ENCODE measurements at places on chromosomes 11 and 22.

DNA sequence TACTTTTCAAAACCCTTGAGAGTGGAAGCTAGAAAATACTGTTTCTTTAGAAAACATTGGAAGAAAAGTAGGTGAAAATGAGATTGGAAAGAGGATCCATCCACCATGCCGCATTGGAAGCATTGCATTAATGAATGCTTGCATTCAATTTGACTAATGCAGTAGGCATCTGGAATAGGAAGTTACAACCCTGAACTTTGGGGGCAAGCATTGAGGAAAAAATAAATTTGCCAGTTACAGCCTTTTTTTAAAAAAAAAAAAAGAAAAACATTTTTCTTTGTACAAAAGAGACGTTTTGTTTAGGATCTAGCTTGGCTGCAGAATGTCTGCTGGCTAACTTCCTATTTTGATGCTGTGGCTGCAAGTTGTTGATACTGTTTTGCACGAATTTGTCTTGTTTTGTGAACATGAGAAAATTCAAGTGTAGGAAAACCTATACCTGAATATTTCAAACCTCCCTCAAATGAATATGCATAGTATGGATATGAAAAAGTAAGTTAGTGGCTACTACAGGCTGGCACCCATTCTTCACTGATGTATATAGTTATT lies 28.1 kb downstream of the RTN3 start:
- no peak for DNase-seq

DNA sequence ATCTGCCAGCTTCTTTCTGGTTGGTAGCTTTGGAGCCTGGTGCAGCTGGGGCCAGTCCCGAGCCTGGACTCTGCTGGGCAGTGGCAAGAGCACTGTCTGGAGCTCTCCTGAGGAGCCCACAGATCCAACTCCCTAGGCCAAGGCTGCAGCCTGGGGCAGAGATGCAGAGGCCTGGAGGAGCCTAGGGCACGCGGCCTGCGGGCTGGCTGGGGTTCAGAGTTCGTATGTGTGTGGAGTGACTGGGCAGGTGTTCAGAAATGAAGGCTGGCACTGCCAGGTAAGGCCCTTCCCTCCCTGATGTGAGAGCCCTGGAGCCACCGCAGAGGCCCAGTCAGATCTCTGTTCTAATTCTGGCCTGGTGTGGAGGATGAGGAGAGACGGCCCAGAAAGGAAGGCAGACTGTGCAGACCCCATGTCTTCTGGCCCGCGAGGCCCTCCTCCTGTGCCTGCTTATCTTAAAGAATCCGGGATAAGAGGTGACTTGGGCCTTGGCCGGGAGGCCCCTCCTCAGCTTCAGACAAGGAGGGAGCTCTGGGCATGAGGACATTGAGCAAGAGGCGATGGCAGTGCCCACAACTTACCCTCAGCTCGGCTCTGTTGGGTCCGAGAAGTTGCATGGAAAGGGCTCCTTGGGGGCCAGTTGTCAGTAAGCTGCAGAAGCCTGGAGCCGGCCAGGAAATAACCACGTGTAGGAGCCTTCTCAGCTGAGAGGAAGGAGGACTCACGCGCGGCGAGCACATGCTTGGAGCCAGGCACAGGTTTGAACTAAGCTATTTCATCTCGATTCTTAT lies 62.2 kb upstream of the B3GAT1 start:
- no peak for DNase-seq

DNA sequence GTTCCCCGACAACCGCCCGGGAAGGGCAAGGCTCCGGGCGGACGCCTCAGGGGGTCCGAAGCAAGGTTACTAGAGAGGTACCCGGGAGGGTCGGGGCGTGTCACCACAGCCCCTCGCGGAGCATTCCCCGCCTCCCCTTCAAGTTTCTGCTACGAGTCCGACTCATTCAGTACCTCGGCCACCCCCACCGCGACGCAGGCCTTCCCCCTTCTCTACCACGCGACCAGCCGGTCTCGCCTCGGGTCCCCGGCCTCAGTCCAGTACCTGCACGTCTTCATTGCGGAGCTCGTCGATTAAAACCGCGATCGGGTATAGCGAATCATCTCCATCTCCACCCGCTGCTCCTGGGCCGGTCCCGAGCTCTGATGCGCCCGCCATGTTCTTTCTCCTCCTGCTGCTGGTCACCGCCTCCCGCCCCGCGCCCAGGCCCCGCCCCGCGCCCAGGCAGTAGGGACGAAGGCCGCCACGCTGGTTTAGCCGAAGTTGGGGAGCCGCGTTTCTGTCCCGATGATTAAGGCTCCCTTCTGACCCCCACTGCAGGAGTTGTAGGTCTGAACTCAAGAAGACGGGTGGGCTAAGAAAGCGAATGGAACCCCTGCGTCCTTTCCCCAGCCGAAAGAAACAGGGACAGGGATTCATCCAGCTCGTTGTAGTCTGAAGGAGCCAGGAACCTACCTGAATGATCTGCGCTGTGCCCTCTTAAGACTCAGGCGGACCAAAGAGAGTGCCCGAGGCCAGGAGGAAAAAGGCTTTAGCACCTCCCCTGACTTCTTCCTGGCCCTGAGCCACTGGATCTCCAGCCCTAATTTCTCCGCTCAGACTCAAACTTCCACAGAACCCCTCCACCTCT lies at the start of gene PPP2R1B:
PPP2R1B (minus strand) TSS at position 406 of the 850 bp plus-strand sequence; CDS start at position 378, 28 bp downstream.
- peak; percentile 66 for DNase-seq

DNA sequence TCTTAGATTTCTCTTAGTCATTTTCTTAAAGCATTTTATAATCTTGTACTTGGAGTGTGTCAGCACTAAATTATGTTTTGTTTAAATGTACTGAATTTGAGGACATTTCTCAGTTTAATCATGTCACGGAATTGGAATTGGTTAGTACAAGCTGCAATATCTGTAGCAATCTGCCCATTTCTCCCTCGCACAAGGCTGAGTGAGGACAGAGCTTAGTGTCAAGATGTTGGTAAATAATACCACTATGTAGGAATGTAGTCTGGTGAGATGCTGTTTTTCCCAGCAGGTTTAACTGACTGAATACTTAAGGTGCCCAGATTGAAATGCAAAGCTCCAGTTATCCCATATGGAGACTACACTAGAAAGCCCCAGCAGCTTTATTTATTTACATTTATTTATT lies 30.6 kb downstream of the SREBF2 start:
- no peak for DNase-seq

GRCh38 chr11:79796704-79797103 lies 355.9 kb upstream of the TENM4 start:
- no peak for DNase-seq

GRCh38 chr11:34447044-34447443 lies 8.3 kb downstream of the CAT start:
- DNase-seq = no peak

GRCh38 chr11:61742391-61742790 lies 10.0 kb upstream of the MYRF start:
- peak; percentile 28 for DNase-seq

DNA sequence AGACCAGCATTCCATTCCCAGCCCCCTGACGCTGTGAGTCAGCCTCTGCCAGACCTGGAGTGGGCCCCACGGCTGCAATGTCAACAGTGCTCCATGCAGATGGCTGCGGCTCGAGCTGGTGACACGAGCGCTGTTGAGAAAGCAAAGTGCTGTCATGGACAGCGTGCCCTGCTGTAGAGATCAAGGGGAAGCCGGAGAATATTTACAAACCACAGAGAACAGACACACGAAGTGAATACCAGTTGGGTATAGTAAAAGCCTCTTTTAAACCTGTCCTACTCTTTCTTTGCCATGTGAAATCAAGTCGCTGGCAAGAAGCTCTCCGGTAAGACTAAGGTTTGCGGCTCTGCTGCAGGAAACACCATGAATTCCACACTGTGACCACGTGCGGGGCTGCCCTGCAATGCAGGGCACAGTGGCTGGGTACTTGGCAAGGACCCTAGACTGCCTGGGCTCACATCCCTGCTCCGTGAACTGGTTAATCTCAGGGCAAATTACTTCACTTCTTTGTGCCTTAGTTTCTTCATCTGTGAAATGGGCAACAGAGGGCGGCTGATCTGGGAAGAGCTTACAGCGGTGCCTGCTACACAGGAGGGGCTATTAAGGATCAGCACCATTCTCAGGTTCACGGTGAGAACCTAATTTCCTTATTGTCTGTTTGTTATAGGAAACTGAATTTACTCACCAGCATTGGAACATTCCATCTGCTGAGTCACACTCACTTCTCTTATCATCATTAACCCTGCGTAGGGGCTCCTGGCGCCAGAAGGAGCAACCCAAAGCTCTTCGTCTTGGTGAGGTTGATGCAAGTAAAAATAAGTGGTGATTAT lies 27.8 kb upstream of the ELFN2 start:
- no peak for DNase-seq

- peak; percentile 79 for DNase-seq
These were observed 20.6 kb downstream of the APOBEC3H start for GRCh38 chr22:39117585-39118191.

DNA sequence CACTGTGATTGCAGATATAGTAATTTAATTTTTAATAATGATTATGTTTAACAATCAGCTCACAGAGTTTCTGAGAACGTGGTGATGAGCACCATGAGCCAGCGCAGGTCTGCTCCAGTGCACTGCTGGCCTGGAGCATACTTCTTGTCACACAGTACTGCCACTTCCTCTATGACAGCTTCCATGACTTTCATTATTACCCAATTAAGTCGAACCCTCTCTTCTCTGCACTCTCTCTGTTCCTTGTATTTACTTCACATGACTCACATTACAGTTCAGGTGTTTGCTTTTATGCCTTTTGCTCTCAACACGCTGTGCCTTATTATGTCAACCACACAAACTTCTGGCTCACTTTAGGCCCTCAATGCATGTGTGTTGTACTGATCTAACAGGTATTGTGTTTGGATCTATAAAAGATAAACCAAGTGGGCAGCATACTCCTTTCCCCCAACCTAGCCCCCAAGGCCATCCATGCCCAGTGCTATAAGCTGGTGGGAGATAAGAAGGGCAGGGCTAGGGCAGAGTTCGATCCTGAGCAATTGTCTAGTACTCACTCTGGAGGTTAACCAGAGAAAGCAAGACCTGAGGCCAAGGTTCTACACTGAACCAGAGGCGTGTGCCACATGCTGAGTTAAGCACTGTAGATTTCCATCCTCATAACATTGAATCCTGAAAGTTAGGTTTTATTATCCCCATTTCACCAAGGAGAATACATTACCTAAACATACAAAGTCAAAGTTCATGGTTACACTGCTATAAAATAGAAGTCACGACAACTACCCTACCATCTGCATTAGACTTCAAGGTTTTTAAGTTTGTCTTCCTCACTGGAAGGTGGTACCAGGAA lies 356.5 kb downstream of the INSC start:
- no peak for DNase-seq
